ENCODE measurements at places on chromosomes 3 and 15.
A peak's percentile ranks its signal among the peaks of the same experiment; 100 is the strongest.

DNA sequence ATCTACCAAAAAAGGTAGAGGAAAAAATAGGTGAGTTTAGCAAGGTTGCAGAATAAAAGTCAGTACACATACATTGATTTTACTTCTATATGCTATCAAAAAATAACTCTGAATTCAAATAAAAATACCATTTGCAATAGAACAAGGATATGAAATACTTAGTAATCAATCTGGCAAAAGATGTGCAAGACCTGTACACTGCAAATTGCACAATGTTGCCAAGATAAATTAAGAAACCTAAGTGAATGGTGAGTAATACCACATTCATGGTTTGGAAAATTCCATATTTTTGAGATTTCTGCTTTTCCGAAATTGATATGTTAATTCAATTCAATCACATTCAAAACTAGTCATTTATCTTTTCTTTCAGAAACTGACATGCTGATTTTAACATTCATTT is 464.8 kb downstream of the EPHA3 start:
- DNase-seq, result no peak

GRCh38 chr3:129567176-129567705 is 24.3 kb downstream of the H1-8 start:
- DNase-seq, result no peak

DNA sequence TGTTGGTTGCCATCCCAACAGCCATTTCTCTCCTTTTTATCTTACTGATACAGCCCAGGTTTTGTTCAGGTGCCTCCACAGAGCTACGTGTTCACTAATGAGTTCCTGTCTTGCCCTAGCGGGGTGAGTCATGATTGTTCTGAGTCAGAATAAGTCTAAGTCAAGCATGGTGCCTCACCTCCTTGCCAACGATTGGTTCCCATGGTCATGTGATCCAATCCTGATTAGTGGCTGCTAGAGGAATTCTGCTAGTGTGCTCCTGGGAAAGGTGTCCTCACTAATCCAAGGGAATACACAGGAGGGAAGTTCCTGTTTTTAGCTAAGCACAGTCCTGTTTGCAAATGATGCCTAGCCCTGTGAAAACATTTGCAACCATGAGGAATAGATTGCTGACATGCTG is 99.8 kb downstream of the NSUN3 start:
- no peak for DNase-seq

- no peak for DNase-seq
Measured at GRCh38 chr3:56916716-56917360, 115.1 kb upstream of the ARHGEF3 start.

DNA sequence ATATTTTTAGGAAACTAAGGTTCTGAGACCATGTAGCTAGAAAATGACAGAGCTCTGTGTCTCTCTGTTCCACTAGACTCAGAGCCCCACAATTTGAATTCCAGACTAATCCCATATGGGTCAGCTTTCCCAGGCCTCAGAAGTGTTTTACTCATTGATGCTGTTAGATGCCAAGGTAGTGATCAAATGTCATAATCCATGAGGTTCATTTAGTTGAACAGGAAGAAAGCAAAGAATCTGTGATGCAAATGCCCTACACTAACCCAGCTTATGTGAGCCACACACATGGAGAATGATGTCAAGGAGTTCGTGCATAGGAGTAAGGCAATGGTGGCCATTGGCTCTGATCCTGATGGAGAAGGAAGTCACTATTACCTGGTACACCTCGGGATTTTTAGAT is 363.4 kb upstream of the RARB start:
- DNase-seq, result no peak

- DNase-seq, result no peak
Measured at GRCh38 chr15:62456011-62456920, 291.2 kb upstream of the C2CD4B start.

DNA sequence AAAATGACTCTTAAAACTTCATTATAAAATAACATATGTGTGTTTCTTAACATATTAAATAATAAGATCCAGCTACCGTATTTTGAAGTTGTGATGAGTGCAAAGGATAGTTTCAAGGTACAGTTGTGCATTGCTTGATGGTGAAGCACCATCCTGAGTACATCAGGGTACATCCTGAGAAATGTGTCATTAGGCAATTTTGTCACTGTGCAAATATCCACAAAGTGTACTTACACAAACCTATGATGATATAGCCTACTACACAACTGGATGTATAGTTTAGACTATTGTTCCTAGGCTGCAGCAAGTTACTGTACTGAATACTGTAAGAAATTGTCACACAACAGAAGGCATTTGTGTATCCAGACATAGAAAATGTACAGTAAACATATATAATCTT is 20.8 kb upstream of the TM4SF1 start:
- DNase-seq, result no peak

DNA sequence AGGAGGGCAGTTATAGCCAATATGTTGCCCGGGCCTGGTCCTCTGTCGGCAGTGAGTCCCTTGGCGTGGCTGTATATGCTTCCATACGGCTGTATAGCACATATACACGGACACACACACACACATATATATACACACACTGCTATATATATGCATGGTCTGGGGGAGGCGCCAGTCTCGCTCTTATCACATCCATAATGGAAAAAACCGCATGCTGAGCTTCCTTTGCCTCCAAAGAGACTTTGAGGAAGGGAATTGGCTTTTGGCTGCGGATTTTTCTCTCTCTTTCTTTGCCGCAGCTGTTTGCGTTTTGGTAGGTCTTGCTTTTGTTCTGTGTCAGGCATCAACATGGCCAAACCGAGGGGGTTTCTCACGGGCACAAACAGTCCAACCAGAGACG is 11.3 kb upstream of the TMEM115 start:
- DNase-seq, result no peak

DNA sequence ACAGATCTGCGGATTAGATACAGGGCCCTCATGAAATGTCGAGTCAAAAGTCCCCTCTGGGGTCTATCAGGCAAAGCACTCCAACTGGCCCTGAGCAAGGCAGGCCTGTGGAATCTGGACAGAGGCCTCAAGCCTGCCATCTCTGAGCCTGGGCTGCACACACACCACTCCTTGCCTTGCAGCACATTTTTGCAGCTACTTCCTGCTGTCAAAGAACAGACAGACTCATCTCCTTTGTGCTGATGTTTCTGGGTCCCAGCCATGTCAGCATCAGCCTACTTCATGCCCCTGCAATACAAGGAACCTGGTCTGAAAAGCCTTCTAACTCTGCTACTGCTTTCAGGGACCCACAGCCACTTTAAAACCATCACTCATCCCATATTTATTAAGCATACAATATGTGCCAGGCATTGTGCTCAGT is 60.6 kb upstream of the IL12A start:
- DNase-seq, result no peak

GRCh38 chr3:22318325-22318724 is 567.3 kb upstream of the ZNF385D start:
- DNase-seq, result no peak

DNA sequence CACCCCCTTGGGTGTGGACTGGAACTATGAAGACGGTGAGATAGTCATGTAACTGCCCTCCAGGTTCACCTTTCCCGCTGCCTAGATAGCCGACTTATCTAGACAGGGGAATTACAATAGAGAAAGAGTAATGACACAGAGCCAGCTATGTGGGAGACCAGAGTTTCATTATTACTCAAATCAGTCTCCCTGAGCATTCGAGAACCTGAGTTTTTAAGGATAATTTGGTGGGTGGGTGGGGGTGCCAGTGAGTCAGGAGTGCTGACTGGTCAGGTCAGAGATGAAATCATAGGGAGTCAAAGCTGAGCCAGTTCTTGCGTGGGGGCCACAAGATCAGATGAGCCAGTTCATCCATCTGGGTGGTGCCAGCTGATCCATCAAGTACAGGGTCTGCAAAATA is 19.7 kb upstream of the DNAJC19 start:
- DNase-seq, result no peak

DNA sequence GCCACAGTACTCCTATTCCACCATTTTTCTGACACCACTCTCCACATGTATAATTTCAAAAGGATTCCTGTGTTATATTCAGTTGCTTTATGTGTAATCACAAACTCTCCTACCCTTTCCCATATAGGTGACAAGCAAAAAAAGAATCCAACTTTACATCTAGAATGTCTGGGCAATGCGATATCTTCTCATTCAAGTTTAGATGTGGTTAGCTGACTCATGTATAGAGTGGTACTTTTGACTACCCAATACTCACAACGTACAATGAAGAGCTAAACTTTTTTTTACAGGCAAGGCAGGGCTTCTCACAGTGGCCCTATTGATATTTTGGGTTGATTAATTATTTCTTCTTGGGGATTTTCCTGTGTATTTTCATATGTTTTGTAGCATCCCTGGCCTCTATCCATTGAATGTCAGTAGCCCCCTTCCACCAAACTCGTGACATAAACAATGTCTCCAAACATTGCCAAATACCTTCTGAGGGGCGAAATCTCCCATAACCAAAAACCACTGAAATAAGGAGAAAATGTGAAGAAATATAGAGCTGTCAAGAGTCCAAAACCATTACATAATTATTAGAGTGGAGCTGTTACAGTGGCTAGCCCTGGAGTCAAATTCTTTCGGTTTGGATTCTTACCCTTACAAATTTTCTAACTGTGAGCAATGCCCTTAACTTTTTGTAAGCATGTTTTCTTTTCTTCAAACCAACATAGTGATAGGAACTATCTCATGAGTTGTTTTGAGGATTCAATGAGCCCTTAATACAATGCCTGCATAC is 342.6 kb downstream of the NSUN3 start:
- no peak for DNase-seq

GRCh38 chr3:112572701-112573100 is 10.9 kb downstream of the SLC35A5 start:
- no peak for DNase-seq

- peak; percentile 88 for DNase-seq
Measured at GRCh38 chr15:90954712-90955623, at the start of gene RCCD1. RCCD1 (plus strand) TSS chr15:90954884; CDS start chr15:90956735, 1,851 bp downstream.

DNA sequence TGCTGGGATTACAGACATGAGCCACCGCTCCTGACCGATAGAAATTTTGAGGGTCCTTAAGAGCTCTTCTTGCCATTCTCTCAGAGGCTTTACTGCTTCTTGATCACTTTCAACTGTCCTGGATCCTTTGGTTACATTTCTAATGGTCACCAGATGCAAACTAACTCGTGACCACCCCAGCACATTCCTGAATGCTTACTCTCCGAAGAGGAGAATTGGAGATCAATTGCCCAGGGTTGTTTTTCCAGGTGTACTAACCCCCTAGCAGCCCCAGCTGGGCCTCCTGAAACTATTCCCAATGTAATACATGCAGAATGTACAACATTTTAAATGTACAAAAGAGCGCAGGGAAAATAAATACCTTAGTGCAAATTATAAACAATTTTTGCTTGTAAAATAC is 65.1 kb upstream of the TBL1XR1 start:
- no peak for DNase-seq

DNA sequence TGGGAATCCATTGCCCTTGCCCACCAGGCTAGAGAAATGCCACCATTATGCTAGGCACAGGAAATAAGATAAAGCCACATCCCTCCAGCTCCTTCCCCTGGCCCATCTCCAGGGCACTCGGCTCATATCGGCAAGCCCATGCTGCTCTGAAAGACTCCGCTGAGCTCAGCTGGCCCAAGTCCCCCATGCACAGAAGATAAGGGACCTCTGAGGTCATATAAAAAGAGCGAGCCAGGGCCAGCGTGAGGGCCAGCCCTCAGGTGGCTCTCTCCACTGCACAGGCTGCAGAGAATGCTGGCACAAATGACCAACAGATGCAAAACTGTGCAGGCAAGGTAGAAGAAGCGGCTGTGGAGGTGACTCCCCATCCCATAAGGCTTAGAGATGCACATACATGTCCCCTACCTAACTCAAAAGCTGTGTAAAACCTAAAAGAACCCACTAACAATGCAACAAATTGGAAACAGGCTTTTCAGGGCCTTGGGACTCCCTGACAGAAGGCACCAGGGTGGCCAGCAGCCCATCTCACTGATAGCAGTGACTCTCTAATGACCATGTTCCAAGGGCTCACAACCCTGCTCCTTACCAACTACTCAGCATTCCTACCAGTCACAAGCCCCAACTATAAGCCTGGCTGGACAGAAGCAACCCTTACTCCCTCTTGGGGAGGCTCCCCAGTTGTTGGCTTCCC is 3.0 kb downstream of the RAB6B start:
- no peak for DNase-seq

GRCh38 chr3:156682501-156682900 is 8.1 kb downstream of the TIPARP start:
- no peak for DNase-seq

GRCh38 chr15:35040339-35041255 is 44.5 kb downstream of the NANOGP8 start:
- no peak for DNase-seq

GRCh38 chr3:46979958-46980497 is 562 bp downstream of the NBEAL2 start:
- no peak for DNase-seq

- DNase-seq, result no peak
Measured at GRCh38 chr3:51974277-51974962, 444 bp upstream of the ABHD14A start.

GRCh38 chr15:75599401-75599800 is 20.3 kb upstream of the PTPN9 start:
- DNase-seq, result no peak

DNA sequence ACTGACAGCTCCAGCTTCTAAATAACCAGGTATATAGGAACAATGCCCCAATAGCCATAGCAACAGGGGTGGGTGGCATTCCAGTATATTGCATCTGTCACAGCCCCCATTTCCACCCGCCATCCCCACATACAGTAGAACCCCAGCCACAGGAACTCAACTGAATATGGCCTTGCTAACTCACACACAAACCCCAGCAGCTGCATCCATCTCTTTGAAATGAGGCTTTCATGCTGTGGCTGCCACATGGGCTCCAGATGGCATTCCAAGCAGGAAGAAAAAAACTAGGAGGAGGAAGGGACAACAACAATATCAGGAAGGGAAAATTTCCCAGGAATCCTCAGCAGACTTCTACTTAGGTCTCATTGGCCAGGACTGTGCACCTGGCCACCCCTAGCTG is 54.6 kb downstream of the CCR3 start:
- DNase-seq, result no peak

GRCh38 chr15:70875001-70875782 is 17.0 kb downstream of the THAP10 start:
- no peak for DNase-seq

- DNase-seq, result no peak
Measured at GRCh38 chr3:34483311-34483887, 685.0 kb downstream of the PDCD6IP start.

- DNase-seq, result no peak
Measured at GRCh38 chr15:50531766-50532165, 14.7 kb downstream of the USP50 start.
